Caco-2 (cell line): ENCODE measurements at places on chromosomes 13 and 19. TPM values are rescaled to one million over a fixed set of nuclear protein-coding genes. Genes with fewer than 3 reads are reported as not detected.

DNA sequence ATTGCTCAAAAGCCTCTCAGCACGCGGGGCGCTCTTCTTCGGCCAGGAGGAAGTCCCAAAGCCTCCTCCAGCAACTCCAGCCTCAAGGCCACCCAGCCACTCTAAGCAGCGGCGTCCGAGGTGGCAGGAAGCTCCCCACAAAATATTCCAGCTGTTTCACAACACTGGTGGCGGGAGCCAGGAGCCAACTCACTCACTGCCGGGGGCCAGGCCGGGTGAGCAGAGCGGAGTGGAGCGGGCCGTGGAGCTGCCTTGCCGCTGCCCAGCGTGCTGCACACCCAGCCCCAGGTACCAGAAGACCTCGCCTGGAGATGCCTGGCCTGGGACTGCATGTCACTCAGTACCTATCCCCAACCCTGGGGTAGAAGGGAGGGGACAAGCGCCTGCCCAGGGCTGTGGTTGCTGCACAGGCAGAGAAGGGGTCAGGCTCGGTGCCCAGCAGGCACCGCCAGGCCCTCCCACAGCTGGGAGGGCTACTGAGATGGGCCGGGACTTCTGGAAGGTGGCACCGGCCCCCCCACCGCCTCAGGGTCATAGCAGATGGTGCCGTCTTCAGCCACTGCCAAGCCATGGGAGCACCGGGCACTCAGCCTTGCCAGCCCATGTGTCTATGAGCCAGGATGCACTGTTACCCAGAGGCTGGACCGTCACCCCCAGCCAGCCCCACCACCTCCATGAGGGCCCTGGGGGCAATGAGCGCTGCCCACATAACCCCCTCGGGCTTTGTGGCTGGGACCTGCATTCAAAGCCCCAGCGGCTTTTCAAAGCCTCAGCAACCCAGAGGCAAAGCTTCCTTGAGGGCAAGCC lies 59.2 kb downstream of the MLLT1 start:
- no peak overlapping the region for H3K27ac ChIP-seq
- no peaks in the 10 kb centered on the region for H3K27me3 ChIP-seq
- no peak overlapping the region for H3K4me3 ChIP-seq
- DNase-seq: no peak
- H3K4me1 ChIP-seq: no peaks in the 10 kb centered on the region
- H3K36me3 ChIP-seq: peaks cover 3% of the 10 kb centered on the region

The ENOX1 gene
- 9.1 and 10.4 TPM in 2 replicates for total RNA-seq

DNA sequence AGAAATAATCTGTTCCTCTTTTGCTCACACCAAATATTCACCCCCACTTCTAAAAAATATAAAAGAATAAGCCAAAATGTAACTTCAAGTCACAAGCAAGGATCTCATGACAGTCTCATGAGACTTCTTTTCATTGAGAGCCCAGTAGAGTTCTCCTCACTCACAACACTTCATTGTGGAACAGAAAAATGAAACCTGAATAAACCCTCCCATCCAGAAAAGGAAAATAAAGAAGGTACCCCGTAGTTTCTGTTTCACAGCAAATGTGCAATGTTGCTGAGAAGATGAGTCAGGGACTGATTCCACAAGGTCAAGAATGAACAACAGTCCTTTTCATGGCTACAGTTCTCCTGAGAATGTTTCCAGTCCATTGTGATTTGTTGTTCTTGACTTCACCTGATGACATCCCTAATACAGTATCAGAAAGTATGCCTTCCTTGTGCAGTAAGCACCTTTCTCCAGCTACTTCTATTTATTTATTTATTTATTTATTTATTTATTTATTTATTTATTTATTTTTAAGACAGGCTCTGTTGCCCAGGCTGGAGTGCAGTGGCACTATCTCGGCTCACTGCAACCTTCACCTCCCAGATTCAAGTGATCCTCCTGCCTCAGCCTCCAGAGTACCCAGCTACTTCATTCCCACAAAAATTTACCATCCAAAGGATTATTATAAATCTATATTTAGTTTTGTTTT lies 6.4 kb upstream of the ZNF841 start:
- no peak overlapping the region for H3K27ac ChIP-seq
- H3K36me3 ChIP-seq: no peaks in the 10 kb centered on the region
- no peak for DNase-seq
- H3K4me1 ChIP-seq: no peaks in the 10 kb centered on the region

The SIGLEC5 gene
- not detected in 2 replicates for total RNA-seq

The ZNF571 gene
- 1.4 and 3.6 TPM in 2 replicates for total RNA-seq

DNA sequence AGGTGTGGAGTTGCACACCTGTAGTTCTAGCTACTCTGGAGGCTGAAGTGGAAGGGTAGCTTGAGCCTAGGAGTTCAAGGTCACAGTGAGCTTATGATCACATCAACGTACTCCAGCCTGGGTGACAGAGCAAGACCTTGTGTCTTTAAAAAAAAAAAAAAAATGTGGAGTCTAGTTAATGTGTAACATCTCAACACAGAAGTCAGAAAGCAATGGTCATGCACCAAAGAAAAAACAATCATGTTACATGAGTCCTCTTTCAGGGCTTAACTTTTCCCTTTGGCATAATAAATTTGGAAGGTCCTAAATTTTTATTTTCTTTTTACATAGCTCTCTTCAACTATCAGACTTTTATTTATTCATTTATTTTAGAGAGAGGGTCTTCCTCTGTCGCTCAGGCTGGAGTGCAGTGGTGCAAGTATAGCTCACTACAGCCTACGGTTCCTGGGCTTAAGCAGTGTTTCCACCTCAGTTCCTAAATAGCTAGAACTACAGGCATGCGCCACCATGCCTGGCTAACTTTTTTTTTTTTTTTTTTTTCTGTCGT lies 22.3 kb downstream of the SETDB2 start:
- no peaks in the 10 kb centered on the region for H3K4me1 ChIP-seq
- no peak overlapping the region for H3K4me3 ChIP-seq
- H3K27ac ChIP-seq: no peak overlapping the region
- DNase-seq: no peak
- no peaks in the 10 kb centered on the region for H3K27me3 ChIP-seq
- H3K36me3 ChIP-seq: peaks cover 5% of the 10 kb centered on the region

GRCh38 chr13:21934284-21934683 lies 263.4 kb downstream of the FGF9 start:
- peaks cover 12% of the 10 kb centered on the region; the same call in 1 of the 2 replicates for H3K4me1 ChIP-seq
- no peaks in the 10 kb centered on the region for H3K27me3 ChIP-seq
- no peaks in the 10 kb centered on the region for H3K36me3 ChIP-seq
- H3K27ac ChIP-seq: no peak overlapping the region

The PTGIR gene
- total RNA-seq: not detected in 2 replicates

The CRX gene
- not detected in 2 replicates for total RNA-seq

- H3K27me3 ChIP-seq: no peaks in the 10 kb centered on the region
- no peak overlapping the region for H3K27ac ChIP-seq
Measured at GRCh38 chr13:101596803-101597202, 144.3 kb downstream of the ITGBL1 start.

The BRCA2 gene
- total RNA-seq: 29.8 and 32.5 TPM in 2 replicates

DNA sequence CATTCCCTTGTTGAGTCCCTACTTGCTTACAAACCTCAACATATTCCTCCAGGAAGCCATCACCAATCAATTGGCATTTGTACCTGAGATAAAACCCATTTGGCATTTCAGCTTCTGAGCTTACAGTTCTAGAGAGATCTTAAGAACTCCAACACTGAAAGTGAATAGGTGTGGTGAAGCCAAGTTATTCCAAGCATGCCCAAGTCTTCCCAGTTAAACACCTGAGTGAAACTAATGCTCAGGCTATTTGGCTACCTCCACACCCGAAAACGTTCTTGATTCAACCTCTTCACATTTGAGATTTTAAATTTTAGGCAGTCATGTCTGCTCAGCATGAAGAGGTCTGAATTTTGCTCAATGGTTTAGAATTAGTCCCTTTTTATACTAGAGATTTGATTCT lies 2.5 kb upstream of the SCEL start:
- H3K27me3 ChIP-seq: no peaks in the 10 kb centered on the region
- no peak for DNase-seq
- no peak overlapping the region for H3K27ac ChIP-seq
- peaks cover 35% of the 10 kb centered on the region for H3K4me1 ChIP-seq
- H3K36me3 ChIP-seq: no peaks in the 10 kb centered on the region
- no peak overlapping the region for H3K4me3 ChIP-seq

DNA sequence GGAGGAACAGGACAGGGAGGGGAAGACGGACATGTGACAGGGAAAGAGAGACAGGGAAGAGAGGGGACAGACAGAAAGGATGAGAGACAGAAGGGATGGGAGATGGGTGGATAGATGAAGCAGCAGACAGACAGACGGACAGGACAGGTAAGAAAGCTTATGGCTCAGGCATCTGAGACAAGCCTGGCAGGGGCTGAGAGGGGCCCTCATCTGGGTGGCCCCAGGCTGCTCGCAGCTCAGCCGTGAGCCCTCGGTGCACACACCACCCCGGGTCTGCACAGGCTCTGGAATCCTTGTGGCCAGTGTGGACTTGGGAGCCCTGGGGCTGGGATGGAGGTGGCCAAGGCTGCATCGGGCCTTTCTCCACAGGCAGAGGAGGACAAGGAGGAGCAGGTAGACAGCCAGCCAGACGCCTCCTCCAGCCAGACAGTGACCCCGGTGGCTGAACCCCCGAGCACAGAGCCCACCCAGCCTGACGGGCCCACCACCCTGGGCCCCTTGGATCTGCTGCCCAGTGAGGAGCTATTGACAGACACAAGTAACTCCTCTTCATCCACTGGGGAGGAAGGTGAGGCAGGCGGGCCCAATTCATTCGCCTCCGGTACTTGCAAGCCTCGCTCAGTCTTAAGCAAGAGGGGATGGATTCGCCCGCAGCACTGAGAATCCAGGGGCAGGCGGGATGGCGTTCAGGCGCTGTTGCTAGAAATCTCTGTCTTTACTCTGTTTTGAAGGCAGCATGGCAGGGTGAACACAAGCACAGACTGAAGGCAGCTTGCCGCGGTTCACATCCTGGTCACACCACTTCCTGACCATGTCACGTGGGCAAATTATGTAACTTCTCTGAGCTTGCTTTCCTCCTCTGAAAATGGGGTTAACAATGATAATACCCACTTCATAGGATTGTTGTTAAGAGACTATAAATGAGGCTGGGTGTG lies 14.0 kb downstream of the GRAMD1A start:
- peaks cover 13% of the 10 kb centered on the region for H3K36me3 ChIP-seq
- DNase-seq: no peak
- H3K4me1 ChIP-seq: no peaks in the 10 kb centered on the region
- no peaks in the 10 kb centered on the region for H3K27me3 ChIP-seq
- no peak overlapping the region for H3K4me3 ChIP-seq

- peak overlapping the region; percentile 39 for H3K27ac ChIP-seq
- H3K27me3 ChIP-seq: no peaks in the 10 kb centered on the region
- no peak overlapping the region for H3K4me3 ChIP-seq
- no peaks in the 10 kb centered on the region; the same call in 1 of the 2 replicates for H3K4me1 ChIP-seq
- no peak for DNase-seq
Measured at GRCh38 chr19:7983995-7984837, 21.2 kb downstream of the ELAVL1 start.

- no peak for DNase-seq
- H3K27me3 ChIP-seq: no peaks in the 10 kb centered on the region; the same call in 1 of the 2 replicates
- H3K36me3 ChIP-seq: no peaks in the 10 kb centered on the region
- H3K27ac ChIP-seq: no peak overlapping the region
- peaks cover 19% of the 10 kb centered on the region for H3K4me1 ChIP-seq
- no peak overlapping the region for H3K4me3 ChIP-seq
Measured at GRCh38 chr19:46019270-46019669, 3.6 kb downstream of the PGLYRP1 start.

The NLRP12 gene
- total RNA-seq: not detected in 2 replicates

The PALM gene
- 14.7 and 16.1 TPM in 2 replicates for total RNA-seq

DNA sequence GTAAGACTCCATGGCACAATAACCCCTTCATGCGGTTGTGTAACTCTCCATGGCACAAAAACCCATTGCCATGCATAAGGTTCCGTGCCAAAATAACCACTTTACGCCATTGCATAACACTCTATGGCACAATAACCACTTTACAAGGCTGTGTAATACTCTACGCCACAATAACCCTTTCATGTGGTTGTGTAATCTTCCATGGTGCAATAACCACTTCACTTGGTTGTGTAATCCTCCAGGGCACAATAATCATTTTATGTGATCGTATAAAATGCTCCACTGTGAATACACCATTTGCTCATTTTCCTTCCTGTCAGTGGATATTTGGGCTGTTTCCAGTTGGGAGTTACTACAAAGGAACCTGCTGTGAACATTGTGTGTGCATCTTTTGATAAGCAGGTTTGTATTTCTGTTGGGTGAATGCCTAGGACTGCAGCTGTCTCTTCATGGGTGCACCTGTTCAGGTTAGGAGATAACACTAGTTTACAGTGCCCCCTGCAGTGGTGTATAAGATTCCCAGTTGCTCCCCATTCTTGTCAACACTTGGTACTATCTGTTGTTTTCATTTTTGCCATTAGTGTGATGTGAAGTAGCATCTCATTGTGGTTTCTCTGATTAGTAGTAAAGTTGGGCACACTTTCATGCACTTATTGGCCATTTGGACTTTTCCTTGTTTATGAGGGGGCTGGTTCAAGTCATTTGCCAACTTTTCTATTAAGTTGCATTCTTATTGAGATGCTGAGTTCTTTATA lies 21.1 kb upstream of the ZSCAN18 start:
- no peak overlapping the region for H3K4me3 ChIP-seq
- no peaks in the 10 kb centered on the region for H3K36me3 ChIP-seq
- H3K27ac ChIP-seq: no peak overlapping the region
- no peak for DNase-seq
- H3K4me1 ChIP-seq: no peaks in the 10 kb centered on the region

DNA sequence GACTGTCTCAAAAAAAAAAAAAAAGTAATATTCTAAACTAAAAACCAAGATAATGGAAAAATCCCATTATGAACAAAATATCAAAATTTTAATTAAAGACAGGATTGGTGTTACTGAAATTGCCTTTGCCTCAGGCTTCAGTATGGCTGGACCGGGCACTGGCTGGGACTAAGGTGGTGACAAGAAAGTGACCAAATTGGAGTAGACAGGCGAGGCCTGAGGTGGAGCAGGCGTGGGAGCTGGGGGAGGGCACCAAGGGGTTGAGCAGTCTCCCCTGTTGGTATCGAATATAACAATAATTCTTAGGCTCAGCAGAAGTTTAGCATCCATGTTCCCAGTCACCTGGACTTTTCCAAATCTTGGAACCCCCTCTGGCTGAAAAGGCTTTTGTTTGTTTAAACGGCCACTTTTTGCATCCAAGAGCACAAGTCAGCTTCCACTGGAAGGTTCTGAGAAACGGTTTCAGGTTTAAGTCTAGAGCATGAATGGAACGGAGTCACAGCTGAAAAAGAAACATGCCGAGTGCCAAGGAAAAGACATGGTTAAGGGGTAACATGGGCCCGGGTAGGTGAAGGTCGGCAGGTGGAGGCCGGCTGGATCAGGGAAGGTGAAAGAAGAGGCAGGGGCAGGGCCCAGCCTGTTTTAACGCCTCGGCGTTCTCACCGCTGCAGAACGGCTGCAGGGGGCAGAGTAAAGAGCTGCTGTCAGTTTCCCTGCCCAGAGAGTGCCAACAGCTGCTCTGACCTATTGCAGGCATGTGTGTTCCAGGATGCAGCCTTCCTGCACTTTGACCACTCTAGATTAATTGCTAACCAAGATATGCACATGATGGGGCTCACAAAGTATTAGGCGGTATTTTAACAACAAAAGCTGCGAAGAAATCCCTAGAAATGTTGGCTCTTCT lies 104.4 kb downstream of the TM9SF2 start:
- H3K36me3 ChIP-seq: no peaks in the 10 kb centered on the region
- H3K27ac ChIP-seq: peak overlapping the region; percentile 87
- peaks cover 7% of the 10 kb centered on the region for H3K4me1 ChIP-seq
- no peaks in the 10 kb centered on the region for H3K27me3 ChIP-seq

The GRIN2D gene
- 6.5 and 7.3 TPM in 2 replicates for total RNA-seq

The C19orf38 gene
- total RNA-seq: 0.61 and 1.1 TPM in 2 replicates
